ENCODE measurements at places on chromosomes 16 and 17.

DNA sequence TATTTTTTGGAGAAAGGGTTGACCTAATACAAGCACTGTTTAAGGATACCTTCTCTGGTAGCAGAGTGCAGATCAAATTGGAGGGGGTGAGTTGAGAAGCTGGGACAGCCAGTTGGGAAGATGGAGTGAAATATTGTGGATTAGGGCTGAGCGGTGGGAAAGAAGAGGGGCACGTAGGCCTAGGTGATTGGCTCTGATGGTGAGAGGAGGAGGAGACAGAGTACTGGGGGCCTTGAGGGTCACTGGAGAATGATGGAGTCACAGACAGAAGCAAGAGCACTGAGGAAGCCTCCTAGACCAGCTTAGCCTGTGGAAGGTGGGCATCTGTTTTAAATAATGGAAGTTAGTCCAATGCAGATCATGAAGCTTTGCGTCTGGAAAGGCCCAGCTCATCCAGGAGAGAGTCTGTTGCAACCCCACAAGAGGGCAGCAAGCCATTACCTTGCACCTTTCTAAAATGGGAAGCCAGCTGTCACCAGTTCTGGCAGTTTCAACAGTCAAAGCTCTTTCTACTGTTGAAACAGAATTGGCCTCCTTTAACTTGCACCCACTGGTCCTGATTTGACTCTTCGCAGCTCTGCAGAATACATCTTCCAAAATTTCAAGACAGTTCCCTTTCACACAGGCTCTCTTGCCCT is 11.8 kb downstream of the SLC9A5 start:
- DNase-seq, result no peak

DNA sequence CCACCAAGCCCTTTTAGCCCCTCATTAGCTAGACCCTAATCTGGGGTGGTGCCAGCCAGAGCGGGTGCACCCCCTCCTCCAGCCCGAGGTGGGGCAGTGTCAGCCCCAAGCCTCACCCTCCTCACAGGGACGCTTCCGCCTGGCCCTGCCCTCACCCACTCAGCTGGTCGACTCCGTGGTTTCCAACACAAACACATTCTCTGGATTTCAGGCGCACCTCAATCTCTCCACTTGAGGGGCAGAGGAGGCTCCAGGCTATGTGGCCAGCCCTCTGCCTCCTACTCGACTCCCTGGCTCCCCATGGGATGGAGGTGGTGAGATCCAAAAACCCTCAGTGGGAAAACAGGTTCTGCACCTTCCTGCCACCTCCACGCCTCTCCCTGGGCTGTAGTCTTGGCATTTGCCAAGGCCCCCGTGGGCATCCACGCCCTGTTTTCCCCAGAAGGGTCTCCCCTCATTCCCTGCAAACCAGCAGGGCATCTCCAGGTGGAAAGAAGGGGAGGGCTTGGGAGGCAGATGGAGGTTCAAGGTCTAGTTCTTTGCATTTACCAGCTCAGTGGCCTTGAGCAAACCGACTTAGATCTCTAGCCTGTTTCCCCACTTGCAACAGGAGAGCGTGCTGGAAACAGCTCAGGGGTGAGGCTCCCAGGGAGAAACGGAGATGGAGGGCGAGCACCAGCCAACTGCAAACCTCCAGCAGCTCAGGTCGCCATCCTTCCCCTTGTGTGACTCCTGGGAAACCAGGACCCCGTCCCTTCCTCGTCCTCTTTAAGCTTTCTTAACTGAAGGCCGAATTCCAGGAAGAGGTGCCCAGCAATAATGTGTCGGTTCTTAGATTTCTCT is 1.7 kb downstream of the EMP2 start:
- DNase-seq, result no peak

DNA sequence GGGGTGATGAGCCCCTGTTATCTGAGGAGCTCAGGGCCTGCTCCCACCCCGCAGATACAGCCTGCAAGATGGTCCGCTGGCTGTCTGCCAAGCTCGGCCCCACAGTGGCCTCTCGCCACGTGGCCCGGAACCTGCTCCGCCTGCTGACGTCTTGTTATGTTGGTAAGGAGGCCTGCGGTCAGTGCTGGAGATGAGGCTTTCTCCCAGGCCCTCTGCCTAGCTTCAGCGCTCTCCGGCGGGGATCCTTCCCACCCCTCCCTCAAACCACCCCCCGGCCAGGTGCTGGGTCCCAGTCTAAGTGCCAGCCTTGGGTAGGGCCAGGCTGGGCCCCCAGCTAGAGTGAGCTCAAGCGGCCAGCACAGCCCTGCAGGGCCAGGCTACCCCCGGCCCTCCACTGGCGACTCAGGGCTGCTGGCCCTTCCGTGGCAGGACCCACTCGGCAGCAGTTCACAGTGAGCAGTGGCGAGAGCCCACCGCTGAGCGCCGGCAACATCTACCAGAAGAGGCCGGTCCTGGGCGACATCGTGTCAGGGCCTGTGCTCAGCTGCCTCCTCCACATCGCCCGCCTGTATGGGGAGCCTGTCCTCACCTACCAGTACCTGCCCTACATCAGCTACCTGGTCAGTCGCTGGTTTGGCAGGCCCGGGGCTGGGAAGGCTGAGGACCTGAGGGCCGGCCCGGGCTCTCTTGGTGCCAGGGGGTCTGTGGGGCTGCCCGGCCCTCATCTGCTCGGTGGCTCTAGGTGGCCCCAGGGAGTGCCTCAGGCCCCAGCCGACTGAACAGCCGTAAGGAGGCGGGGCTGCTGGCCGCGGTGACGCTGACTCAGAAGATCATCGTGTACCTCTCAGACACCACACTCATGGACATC is 6.1 kb downstream of the WDR81 start:
- DNase-seq, result no peak

GRCh38 chr17:2595716-2596115 is 2.3 kb downstream of the PAFAH1B1 start:
- no peak for DNase-seq

- DNase-seq, result no peak
Measured at GRCh38 chr16:89458967-89459366, 31.4 kb downstream of the ANKRD11 start.

- DNase-seq, result no peak
Measured at GRCh38 chr17:28875848-28876550, 21.2 kb downstream of the ERAL1 start.

GRCh38 chr17:72878975-72879660 is 213.4 kb downstream of the SLC39A11 start:
- DNase-seq, result no peak

DNA sequence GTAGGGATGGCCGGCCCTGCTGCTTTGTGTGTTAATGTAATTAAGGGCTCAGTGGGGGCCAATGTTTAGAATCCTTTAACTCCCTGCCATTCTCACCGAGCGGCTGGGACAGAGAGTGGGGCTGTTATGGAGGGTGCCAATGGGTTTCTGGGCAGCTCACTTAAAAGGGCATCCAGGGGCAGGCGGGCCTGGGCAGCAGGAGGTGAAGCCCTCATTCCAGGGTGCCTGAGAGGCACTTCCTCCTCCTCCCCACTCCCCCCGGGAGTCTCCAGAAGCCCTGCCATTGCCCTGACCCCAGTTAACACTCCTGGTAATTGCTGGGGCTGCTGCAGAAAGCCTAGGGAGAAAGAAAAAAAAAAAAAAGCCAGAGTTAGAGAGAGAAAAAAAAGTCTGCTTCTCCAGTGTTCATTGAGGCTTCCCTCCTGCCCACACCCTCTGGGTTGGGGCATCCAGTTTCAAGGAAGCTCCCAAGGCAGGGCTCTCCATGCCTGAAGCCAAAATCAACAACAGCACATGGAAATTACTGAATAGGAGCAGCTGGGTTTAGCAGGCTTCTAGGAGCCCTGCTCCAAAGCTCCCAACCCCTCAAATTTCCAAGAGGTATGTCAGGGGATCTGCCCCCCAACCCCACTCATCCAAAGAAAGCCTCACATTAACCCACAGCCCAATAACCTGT is 28.0 kb downstream of the CUEDC1 start:
- no peak for DNase-seq

- DNase-seq, result no peak
Measured at GRCh38 chr16:27651301-27651700, 101.4 kb downstream of the KATNIP start.

GRCh38 chr17:15462976-15463772 is 4.2 kb downstream of the CDRT4 start:
- peak; percentile 25 for DNase-seq

- no peak for DNase-seq
Measured at GRCh38 chr17:75738218-75738802, 17.1 kb downstream of the ITGB4 start.

GRCh38 chr17:55450232-55450825 is 28.7 kb upstream of the MMD start:
- no peak for DNase-seq

- no peak for DNase-seq
Measured at GRCh38 chr17:17507465-17508011, 11.3 kb upstream of the RASD1 start.

GRCh38 chr17:63478814-63479494 is 2.1 kb downstream of the ACE start:
- DNase-seq, result peak; percentile 92

GRCh38 chr17:5662409-5663085 is 78.2 kb upstream of the NLRP1 start:
- no peak for DNase-seq

GRCh38 chr16:69323415-69323814 is 7.0 kb downstream of the PDF start:
- no peak for DNase-seq

DNA sequence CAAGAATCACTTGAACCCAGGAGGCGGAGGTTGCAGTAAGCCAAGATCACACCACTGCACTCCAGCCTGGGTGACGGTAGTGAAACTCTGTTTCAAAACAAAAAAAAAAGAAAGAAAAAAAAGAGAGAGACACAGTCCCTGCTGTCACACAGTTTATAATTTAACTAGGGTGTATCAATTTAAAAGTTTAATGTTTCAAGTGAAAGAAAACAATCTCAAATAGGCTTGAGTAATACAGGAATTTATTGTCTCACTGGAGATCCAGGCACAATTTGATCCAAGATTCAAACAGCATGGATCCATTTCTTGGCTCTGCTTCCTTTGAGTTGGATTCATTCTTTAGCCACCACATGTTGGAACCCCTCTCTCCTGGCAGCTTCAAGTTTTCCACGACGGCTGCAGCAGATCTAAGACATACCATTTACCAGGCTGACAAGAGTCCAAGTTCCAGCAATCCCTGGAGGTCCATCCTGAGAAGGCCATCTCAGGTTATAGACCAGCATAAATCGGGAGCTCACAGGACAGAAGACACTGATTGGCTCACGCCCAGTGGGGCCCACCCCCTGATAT is 97.5 kb downstream of the YPEL2 start:
- no peak for DNase-seq

GRCh38 chr17:40553694-40554534 is 11.4 kb downstream of the CCR7 start:
- DNase-seq, result peak; percentile 7

DNA sequence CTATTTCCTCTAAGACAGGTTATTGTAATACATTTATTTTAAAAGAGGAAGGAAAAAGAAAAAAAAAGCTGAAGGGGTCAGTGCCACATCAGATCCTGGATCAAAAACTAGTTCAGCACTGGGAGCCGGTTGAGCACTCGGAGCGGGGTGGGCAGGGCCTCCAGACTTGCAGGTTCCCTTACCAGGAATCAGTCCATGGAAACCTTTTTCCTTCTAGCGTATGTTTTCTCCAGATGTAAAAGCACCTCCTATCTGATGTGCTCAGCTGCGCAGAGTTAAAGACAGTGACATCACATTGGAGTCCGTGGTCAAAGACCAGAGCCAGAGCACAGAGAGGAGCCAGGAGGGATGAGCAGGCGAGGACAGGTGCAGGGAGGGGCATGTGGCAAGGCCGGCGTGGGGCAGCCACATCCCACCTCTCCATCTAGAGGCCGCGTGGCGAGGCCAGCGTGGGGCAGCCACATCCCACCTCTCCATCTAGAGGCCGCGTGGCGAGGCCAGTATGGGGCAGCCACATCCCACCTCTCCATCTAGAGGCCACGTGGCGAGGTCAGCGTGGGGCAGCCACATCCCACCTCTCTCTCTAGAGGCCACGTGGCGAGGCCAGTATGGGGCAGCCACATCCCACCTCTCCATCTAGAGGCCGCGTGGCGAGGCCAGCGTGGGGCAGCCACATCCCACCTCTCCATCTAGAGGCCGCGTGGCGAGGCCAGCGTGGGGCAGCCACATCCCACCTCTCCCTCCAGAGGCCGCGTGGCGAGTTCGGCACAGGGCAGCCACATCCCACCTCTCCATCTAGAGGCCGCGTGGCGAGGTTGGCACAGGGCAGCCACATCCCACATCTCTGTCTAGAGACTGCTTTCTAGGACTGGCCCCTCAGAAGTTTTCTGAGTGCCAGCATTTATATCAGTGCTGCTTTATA is 166.8 kb upstream of the CHMP6 start:
- no peak for DNase-seq

- DNase-seq, result no peak
Measured at GRCh38 chr17:65547253-65547670, 14.2 kb downstream of the AXIN2 start.

DNA sequence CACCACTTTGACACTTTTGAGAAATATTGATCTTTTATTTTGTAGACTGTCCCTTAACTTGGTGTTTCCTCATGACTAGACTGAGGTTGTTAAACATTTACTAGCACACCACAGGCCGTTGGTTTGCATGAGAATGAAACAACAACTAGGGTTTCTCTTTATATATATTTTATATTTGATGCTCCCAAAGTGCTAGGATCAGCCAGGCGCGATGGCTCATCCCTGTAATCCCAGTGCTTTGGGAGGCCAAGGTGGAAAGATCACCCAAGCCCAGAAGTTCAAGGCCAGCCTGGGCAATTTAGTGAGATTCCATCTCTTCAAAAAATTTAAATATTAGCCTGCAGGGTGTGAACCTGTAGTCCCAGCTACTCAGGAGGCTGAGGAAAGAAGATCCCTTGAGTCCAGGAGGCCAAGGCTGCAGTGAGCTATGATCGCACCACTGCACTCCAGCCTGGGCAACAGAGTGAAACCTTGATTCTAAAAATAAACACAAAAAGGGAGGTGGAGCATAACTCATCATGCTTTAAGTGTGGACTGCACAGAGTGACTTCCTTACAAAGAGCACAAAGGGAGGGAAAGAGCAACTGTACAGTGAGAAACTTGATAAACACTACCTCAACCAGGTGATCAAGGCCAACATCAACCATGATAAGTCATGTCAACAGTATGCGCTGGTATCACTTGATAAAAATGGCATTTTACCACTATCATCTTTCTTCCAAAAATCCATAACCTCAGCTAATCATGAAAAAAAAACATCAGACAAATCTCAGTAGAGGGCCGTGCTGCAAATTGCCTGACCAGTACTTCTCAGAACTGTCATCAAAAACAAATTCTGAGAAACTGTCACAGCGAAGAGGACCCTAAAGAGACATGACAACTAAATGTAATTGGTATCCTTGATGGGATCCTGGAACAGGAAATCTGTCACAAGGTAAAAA is 72.8 kb upstream of the ATF7IP2 start:
- no peak for DNase-seq
